DND-41 (cell line): ENCODE measurements at places on chromosomes 11 and 22.

GRCh38 chr22:18088825-18089568, 11.2 kb downstream of the PEX26 start:
- no peak for DNase-seq

DNA sequence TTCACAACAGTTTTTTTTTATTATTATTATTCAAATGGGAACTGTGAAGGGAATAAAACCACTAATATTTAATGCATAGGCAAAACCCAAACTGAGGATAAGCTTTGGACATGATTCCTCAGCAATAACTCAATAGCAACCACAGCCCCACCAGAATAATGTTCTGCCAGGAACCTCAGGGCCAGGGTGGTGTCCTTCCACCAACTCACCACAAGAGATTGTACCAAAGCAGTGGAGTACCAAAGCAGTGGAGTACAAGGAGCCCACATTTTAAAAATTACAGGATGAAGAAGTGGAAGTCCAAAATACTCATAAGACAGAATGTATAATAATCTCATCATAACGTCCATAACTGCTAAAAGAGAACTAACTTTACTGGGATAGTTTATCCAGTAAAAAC, 32.5 kb upstream of the FZD4 start:
- no peak for DNase-seq

DNA sequence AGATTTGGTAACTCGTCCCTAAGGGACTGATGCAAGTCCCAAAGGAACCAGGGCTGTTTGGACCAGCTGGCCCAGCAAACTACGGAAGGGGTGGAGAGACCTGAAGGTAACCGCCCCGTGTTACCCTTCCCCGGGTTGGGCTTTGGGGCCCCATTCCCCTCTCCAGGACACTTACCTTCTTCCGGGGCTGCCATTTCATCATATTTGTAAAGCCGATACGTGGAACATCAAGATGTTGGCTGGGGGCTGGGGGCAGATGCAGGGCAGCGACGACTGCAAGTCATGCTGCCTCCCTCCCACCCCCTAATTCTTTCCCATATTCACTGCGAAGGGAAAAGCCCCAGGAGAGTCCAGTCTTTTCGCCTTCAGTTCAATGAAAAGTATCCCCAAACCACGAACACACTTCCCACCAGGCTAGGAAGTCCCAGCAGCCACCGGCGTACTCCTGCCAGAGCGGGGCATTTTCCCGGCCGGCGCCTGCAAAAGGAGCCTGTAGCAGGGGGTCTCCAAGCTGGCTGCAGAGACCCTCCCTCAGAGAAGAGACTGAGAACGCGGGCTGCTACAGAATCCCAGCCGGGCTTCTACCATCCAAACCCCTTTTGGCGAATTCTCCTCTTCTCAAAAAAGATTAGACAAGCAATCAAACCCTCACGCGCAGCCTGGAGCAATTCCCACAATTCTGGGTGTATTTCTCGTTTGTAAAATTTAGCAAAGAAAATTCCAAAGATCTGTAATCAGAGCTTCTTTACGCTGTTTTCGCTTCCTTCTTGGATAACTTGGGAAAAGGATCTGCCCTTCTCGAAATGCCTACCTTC, 236.7 kb downstream of the TTC28 start:
- DNase-seq: peak; percentile 52

DNA sequence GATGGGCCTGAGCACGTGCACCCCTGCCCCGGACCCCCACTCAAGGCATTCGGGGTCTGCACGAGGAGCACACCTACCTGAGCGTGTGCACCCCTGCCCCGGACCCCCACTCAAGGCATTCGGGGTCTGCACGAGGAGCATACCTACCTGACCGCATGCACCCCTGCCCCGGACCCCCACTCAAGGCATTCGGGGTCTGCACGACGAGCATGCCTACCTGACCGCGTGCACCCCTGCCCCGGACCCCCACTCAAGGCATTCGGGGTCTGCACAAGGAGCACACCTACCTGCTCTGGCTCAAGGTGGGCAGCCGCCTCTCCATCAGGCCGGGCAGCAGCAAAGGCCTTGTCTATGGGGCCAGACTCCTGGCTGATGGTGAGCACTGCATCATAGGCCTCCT, 48.7 kb upstream of the LRRC32 start:
- no peak for DNase-seq

GRCh38 chr22:22609291-22609690, 35.1 kb upstream of the GGTLC2 start:
- no peak for DNase-seq

DNA sequence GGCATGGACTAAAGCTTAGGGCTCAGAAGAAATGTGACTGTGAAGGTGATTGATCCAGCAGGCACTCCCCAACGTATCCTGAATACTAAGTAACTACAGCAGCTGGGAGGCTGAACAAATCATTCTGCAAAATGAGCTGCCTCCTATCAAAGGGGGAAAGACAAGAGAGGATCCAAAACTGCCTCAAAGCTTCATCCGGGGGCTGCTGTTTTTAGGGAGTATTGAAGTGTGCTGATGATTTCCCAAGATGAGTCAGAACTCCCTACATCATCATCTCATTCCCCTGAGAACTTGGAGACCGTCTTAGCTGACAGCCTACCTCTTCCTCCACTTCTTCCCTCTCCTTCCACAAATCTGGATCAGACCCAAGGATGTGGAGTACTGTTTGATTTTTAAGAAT, 108.4 kb upstream of the GRAMD1B start:
- DNase-seq: no peak

- DNase-seq: no peak
Measured at GRCh38 chr22:32322986-32323385, 34.7 kb upstream of the RFPL3 start.

GRCh38 chr11:72321381-72321996, 77.5 kb upstream of the PHOX2A start:
- DNase-seq: no peak

DNA sequence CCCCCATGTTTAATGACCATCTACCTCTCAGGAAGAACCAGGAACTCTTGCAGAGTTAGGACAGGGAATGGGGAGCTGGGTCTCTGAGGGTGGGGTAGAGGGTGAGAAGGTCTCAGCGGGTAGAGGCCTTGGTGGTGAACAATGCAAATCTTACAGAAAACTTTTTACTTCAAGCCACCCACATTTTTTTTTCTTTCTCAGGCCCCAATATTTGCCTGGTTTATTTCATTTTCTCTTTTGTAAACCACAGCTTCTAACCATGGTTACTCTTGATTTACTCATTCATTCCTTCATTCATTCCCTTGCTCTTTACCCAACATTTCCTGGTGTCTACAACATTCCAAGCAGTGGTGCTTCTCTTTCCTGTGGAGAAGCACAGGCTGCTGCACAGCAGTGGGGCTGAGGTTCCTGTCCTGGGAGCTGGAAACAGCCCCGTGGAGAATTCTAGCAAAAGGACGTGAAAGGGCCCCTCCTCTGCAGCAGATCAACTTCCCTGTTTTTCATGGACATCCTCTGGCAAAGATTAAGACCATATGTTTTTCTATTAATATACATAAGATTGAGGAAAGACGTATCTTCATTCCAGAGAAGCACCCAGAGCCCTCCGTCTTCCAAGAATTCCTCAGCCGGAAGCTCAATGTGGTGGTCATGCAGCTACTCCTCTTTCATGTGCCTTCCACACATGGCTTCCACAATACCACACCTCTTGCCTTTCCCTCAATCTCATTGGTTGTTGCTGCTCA, 224.4 kb upstream of the SESN3 start:
- DNase-seq: no peak

DNA sequence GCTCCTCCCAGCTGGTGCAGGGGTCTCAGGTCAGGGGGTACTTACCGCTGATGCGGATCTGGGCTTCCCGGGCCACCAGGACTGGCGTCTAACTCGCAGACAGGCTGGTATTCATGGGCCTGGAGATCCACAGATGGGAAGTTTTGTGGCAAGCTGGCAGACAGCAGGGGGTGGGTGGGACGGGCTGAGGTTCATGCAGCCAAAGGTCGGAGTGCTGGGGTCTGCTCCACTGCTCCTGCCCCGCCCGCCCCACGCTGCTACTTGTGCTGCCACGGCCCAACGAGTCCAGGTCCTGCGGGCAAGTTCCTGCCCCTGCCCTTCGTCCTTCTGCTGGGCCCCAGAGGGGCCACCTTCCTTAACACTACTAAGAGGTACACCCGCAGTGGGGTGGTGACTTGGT, 3.1 kb downstream of the ACY3 start:
- no peak for DNase-seq

DNA sequence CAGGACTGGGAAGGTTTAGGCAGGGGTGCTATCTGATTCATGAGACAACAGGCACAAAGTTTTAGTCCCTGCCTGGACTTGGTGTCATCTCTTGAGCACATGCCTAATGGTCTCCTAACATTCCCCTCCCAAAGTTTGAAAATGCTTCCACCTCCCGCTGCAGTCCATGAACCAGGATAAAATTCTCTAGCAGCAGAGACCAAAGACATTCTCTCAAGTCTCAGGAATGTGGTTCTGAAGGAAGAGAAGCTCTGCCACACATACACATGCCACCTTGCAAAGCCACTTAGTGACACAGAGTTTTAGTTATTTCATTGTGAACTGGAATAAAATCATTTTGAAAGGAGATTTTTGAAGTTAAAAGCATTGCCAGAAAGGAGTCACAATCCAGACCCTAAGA, 15.5 kb downstream of the OR51B6 start:
- DNase-seq: no peak

DNA sequence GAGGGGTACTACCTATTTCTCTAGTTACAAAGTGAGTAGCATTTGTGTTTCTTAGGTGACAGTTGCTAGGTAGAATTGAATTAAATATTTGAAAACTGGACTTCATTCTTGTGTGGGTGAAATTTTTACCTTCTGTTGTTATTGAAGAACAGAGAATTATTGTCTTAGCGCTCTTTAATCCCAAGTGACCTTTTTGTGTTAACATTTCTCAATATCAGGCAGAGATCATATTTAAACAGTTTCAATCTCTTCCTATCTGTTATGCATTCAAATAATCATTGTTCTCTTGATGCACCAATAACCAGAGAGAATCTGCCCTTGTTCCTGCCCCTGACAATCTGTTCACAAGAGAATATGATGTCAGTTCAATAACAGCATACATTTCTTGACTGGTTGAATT, 14.2 kb downstream of the KMT2A start:
- no peak for DNase-seq

GRCh38 chr11:94862926-94863880, 95.0 kb downstream of the AMOTL1 start:
- no peak for DNase-seq

DNA sequence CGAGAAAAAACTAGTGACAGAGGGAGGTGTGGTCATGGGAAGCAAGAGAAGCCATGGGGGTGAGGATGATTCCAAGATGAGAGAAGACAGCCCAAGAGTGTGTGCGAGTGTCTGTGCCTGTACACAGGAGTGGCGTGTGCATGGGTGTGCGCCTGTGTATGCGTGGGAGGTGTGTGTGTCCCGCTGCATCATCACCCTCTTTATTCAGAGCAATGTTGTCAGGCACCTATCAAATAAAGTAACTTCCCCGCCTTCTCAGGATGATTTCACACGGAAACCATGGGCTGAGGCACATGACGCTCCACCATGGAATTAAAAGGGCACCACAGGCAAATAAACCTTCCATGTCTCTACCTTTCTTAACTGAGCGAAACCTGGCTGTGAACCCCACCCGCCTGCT, 24.6 kb downstream of the MS4A10 start:
- DNase-seq: no peak

GRCh38 chr11:114738954-114739353, 60.6 kb downstream of the NXPE2 start:
- peak; percentile 46 for DNase-seq

GRCh38 chr11:124202951-124203350, 19.8 kb downstream of the OR10D3 start:
- DNase-seq: no peak

DNA sequence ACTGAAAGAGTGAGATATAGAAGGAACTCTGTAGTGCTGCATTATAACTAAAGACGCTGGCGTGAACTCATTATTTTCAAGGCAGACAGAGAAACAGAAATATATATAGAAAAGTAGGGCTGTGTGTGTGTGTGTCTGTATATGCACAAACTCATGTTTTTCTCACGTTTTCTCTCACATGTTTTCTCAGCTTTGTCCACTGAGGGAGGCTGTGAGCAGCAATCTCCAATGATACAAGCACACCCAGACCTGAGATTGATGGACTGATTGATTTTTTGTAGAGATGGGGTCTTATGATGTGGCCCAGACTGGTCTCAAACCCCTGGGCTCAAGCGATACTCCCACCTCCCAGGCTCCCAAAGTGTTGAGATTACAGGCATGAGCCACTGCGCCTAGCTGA, 122.5 kb downstream of the SERGEF start:
- DNase-seq: no peak

DNA sequence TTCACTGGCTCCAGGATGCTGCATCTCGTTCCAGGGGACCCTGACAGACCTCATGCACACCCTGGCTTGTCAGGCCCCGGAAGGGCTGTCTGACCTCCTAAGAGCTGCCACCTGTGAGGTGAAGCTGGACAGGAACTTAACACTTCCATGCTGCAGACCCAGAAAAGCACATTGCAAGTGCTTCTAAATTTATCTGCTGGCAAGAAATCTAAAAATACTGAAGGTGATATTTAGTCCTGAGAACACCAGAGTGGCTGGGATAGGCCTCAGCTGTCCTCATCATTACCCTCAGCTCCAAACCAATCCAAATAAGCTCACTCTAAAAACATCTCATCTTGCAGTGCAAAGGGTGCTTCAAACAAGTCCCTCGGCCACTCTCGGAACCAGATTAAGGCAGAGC, 46.7 kb downstream of the ABTB2 start:
- no peak for DNase-seq

- DNase-seq: no peak
Measured at GRCh38 chr11:35118906-35119305, 20.1 kb upstream of the CD44 start.

DNA sequence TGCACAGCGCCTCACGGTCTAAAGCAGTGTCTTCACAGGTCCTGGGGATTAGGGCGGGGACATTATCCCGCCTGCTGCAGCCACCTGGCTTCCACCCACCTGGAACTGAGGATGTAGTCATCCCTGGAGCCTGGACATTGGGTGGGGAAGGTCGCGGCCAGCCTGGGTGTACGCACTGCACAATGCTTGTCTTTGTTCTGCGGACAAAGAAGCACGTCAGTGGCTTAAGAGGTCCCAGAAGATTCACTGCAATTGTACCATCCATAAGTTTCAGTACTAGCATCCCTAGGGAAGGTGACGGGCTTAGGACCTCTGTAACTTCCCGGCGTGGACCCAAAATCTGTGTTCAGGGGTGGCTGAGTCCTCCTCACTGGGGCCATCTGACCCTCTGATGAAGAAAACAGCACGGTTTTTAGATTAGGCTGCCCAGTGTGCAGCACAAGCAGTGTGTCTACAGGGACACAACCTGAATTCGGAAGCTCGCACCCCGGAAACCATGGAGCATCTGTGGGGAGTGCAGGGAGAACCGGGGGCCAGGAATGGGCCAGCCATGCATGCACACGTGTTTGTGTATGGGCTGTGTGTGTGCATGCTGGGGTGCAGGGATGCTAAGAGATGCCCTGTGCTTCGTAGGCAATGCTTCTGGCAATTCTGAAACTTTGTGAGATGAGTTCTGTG, 342.6 kb upstream of the B3GAT1 start:
- no peak for DNase-seq

GRCh38 chr11:10807493-10808234, 1.1 kb downstream of the EIF4G2 start:
- peak; percentile 69 for DNase-seq
